ENCODE measurements at places on chromosomes 7 and 10. TPM values are rescaled to one million over a fixed set of nuclear protein-coding genes. Genes with fewer than 3 reads are reported as not detected.

The AOAH gene
- total RNA-seq: 0.05 TPM

DNA sequence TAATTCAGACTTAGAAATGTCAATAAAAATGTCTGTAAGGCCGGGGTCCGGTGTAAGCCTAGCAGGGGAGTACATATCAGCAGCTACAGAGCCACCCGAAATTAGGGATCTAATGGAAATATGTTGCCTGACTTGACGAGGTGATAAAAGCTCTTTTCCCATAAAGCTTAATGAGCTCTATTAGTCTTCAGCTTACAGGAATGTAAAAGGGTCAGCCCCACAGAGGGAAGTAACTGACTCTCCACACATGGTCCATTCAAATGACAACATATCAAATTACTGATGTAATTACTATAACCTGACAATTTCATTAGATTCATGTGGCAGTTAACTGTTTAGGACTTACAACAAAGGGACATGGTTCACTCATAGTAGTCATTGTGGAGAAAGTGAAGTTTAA, 62.3 kb downstream of the ATE1 start:
- DNase-seq: no peak

DNA sequence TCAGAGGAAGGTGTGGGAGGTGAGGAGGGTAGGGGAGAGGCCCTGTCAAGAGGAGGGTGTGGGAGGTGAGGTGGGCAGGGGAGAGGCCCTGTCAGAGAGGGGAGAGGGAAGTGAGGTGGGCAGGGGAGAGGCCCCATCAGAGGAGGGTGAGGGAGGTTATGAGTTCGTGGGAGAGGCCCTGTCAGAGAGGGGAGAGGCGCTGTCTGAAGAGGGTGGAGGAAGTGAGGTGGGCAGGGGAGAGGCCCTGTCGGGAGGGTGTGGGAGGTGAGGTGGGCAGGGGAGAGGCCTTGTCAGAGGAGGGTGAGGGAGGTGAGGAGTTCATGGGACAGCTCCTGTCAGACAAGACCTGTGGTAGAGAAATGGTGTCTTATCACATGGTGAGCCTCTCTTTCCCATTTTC, 74.4 kb downstream of the INPP5A start:
- no peak for DNase-seq

The ASAH2 gene
- total RNA-seq: 1.1 TPM

- DNase-seq: no peak
Observed at GRCh38 chr7:91330866-91331265, 66.6 kb downstream of the FZD1 start.

The C10orf62 gene
- total RNA-seq: not detected

The FBXL15 gene
- 8.4 TPM for total RNA-seq
